ENCODE measurements at places on chromosomes 13 and 19.

- DNase-seq: no peak
Observed at GRCh38 chr19:47414469-47414868, 4.9 kb downstream of the MEIS3 start.

DNA sequence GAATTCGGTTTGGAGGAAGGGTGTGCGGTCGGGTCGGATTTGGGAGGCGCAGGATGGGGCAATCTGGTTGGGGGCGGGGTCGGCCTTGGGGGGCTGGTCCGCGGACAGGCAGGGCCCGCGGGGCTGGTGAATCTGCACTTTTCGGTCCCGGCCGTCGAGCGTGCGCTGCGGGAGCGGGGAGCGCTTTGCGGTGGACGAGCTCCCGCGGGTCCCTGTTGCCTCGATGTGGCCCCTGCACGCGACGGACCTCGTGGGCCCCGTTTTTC is 11.9 kb downstream of the PEAK3 start:
- no peak for DNase-seq

DNA sequence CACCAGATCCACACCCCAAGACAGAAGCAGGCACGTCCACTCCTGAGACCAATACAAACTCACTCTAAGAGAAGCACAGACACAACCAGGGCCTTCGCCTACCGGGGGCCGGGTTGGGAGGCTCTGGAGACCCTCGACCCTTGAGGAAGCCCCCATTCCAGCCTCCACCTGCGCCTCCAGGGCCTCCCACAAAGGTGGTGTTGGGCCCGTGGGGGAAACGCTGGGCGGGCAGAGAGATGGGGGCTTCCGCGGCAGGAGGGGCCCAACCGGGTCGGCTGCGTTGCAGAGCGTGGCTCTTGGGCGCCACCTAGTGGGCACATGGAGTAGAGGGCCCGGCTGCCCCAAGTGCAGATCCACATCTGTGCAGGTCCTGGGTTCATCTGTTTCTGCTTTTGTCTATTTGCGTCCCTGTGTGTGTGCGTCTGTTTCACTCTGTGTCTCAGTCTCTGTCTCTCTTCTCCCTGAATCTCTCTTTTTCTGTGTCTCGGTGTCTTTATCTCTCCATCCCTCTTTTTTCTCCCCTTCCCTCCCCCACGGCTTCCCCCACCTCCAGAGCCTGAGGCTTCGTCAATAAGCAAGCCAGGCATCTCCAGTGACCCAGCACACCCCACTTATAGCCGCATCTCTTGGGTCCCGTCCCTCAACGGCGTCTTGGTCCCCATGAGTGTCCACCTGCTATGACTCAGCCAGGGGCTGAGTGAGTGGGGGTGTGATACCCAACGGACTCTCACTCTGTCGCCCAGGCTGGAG is 10.5 kb upstream of the TINCR start:
- no peak for DNase-seq

- DNase-seq: no peak
Observed at GRCh38 chr19:11504502-11505031, 1.1 kb downstream of the ZNF653 start.

GRCh38 chr19:18500799-18501198 is 21.1 kb downstream of the ELL start:
- DNase-seq: no peak

DNA sequence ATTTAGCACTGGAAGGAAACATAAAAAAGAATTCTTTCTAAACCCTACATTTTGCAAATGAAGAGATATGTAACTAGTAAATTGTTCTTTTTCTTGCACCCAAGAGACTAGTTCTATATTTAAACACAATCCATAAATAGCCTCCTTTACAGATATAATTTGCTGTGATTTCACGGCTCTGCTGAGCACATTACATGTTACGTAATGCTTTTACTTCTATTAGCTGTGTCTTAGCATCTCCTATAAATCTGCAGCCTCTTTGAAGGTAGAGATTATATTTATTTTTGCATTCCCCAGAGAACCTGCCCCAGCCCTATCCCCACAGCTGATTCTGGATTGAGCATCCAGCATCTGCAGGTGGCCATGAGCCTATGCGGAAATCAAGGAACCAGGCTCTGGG is 32.2 kb downstream of the LACC1 start:
- DNase-seq: no peak

DNA sequence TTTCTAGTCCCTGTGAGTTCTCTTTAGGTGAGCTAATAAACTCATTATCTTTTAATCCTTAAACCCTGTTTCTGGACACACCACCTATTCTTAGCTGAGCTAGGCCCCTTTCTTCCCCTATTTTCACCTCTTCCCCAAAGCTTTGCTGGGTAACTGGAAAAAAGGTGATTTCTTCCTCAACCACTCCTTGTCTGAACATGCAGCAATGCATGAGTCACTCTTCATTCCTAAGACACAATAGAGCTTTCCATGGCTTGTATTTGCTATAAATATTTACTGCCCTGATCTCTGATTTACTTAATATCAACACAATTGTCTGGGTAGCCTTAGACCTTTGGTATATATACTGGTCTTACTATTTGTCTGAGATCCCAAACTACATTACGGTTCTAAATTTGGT is 370.9 kb downstream of the KLF5 start:
- no peak for DNase-seq

DNA sequence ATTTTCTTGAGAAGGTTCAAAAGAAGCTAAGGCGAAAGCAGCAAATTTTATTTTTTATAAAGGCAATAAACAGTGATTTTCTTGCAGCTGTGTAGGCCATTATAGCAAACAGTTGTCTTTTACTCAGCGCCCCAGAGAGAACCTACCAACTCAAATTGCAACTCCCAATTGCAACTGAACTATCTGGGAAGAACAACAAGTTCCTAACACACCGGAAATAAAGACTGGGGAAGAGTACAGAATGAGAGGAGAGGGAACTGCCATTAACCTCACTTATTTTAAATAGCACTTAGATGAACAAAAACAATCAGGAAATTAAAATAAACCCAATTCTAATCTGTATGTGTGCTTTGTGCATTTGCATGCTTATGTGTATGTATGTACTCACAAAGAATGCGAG is 171.1 kb downstream of the KCTD12 start:
- DNase-seq: no peak

DNA sequence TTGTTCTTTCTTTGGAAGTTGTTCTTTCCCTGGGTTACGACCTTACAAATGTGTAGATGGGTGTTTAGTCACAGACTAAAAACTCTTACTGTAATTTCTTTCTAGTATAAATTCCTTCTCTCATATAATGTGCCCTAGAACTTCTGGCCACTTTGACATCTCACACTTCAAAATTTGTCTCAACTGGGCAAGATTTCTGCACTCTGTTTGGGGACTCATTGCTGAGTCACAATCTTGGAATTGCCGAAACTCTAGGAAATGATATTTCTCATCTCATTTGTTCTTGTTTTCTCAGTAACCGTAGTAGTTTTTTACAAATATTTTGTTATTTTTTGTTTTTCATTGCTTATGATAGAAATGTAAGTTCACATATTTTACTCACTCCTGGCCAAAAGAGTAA is 2523.2 kb upstream of the PCDH20 start:
- no peak for DNase-seq

DNA sequence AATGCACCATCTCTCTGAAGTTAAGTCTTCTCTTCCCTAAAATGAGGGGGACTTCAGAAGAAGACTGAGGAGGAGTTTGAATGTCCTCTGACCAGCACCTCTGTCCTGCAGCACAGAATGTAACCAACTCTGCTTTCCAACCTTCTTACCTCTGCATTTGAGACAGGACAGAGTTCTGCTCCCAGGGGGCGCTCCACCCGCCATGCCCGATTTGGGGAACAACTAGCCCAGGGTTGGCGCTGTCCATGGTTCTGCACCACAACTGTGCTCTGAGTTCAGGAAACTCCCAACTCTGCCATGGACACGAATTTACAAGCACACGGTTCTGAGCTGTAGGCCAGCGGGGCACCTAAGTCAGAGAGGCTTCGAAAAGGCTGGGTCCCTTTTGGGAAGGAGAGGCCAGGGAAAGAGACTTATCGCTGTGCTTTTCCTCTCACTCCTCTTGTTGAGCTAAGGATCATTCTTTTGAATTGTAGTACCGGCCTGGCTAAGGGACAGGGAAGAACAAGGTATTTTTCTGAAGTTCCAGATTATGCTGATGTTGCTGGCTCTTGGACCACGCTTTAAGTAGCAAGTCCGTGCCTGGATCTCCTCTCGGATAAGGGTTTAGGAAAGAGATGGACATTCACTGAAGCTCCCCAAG is 22.2 kb downstream of the SIGLEC5 start:
- DNase-seq: no peak

GRCh38 chr19:18913466-18913865 is 5.7 kb downstream of the COPE start:
- DNase-seq: no peak

DNA sequence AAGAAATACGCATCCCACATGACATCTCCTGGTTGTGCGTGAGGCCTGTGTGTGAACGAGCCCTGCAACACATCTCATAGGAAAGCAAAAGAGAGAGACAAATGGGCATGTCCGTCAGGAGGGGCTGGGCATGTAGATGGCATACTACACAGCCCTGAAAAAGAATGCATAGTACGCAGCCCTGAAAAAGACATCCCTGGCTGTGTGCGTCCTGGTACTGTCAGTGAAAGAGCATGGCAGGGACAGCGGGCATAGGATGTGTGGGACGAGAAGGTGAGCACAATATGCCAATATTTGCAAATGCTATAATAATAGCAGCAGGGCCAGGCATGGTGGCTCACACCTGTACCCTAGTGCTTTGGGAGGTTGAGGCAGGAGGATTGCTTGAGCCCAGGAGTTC is 28.6 kb downstream of the PTPRS start:
- no peak for DNase-seq

- no peak for DNase-seq
Observed at GRCh38 chr19:54335979-54336892, 2.7 kb downstream of the LILRA4 start.

- DNase-seq: no peak
Observed at GRCh38 chr13:106468744-106469590, 66.5 kb downstream of the EFNB2 start.

- DNase-seq: no peak
Observed at GRCh38 chr19:8001995-8002849, 3.2 kb downstream of the ELAVL1 start.

All from vagina (tissue), 2 donors.